Stimulated activated CD8-positive, alpha-beta memory T cell treated with anti-CD3 and anti-CD28 coated beads, Interleukin-15, amount 100 ng/mL, for 48 hours (primary cell): ENCODE measurements at places on chromosomes 16 and 17.

DNA sequence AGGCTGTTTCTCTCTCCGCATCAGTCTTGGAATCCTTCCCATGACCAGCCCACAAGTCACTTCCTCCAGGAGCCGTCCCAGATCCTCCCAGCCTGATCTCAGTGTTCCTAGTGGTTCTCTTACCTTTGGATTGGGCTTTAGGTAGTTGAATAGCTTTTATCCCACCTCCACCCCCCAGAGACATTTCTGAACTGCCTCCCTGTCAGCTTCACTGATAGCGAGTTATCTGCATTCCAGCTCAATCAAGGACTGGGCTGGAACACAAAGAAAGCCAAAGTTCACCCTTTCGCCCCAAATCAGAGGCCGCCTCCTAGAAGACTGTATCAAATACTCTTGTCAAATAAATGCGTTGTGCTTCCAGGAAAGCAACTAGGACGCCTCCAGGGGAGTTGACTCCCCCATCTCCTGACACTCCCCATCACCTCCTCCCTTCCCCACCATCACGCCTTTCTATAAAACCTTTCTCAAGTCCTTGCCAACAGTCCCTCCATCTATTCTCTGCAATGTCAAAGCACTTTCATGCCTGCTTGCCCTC is 72.7 kb downstream of the TMEM132E start:
- DNase-seq: no peak

DNA sequence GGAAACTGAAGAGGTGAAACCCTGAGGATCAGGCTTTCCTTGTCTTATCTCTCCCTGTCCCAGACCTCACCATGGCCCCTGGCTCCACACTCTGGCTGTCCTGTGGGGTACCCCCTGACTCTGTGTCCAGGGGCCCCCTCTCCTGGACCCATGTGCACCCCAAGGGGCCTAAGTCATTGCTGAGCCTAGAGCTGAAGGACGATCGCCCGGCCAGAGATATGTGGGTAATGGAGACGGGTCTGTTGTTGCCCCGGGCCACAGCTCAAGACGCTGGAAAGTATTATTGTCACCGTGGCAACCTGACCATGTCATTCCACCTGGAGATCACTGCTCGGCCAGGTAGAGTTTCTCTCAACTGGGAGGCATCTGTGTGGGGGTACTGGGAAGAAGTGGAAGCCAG is 1.4 kb downstream of the CD19 start:
- DNase-seq: no peak

DNA sequence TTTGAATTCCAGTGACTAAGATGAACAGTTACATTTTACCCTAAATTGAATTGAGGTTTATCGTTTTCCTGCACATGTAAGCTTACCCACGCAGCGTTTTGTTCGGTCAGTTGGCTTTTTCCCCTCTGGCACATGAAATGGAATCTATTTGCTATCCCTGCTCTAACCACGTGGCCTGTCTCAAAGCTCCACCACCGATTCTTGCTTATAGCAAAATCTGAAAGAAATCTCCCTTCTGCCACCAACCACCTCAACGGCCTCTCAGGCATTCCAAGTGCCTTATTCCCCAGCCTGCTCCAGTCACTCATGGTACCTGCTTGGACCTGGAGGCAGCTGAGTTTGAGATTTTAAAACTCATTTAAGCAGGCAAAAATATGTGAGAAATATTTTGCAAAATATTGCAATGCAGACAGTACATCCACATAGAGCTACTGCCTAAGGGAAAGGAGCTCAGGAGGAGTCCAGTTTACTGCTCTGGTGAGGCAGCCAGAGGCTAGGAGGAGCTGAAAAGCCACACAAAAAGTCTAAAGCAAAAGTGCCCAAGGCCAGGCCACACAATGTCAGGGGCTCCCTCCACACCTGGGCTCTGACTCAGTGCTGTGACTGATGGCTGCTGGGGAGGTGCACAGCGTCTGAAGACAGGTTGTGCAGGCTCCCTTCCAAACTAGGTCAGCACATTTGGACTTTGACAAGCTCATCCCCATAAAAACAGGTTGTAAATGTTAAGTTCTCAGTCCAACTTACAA is 26.4 kb downstream of the ARHGAP17 start:
- peak; percentile 15 for DNase-seq

DNA sequence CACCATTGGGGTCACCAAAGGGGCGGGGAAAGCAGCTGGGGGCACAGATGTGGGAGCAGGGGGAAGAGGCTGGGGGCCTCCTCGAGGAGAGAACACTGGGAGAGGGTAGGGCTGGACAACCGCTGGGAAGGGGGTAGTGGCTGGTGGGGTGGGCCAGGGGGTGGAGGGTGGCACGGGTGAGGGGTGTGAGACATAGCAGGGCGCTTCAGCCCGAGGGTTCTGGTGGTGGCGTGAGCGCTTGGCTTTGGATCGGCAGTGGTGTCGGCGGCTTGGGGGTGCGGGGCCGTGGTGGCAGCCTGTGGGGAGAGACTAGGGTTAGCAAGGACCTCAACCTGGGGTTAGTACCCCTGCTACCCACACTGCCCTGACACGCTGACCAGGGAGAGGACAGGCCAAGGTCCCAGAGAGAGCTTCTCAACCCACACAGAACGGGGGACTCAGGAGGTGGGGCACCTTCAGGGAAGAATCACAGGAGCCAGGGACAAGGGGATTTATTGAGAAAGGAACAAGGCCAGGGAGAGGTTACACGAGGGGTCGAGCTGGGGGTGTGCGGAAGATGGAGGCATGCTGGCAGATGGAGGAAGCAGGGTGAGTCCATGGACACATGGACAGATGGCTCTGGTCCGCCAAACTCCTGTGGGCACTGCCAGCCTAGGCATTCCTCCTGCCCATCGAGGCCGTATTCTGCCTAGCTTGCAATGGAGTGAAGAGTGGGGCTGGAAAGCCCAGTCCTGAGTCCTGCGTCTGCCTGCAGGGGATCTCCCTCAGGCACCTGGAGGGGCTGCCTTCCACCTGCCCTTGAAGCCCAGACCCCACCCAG is 8.4 kb downstream of the PER1 start:
- no peak for DNase-seq

DNA sequence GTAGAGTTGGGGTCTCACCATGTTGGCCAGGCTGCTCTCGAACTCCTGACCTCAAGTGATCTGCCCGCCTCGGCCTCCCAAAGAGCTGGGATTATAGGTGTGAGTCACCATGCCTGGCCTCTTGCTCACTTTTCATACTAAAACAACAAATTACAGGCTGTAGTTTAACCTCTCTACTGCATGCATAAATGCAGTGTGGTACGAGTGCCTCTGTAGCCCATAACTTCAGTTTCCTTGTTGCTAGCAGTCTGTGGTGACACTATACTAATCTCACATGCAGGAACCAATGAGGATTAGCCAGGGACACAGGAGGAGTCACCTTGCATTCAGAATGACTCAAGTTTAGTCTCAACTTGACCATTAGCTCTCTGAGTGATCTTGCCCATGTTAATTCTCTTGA is 20.1 kb downstream of the HMOX2 start:
- DNase-seq: no peak

- no peak for DNase-seq
Observed at GRCh38 chr17:63647936-63648335, 25.7 kb downstream of the MAP3K3 start.

DNA sequence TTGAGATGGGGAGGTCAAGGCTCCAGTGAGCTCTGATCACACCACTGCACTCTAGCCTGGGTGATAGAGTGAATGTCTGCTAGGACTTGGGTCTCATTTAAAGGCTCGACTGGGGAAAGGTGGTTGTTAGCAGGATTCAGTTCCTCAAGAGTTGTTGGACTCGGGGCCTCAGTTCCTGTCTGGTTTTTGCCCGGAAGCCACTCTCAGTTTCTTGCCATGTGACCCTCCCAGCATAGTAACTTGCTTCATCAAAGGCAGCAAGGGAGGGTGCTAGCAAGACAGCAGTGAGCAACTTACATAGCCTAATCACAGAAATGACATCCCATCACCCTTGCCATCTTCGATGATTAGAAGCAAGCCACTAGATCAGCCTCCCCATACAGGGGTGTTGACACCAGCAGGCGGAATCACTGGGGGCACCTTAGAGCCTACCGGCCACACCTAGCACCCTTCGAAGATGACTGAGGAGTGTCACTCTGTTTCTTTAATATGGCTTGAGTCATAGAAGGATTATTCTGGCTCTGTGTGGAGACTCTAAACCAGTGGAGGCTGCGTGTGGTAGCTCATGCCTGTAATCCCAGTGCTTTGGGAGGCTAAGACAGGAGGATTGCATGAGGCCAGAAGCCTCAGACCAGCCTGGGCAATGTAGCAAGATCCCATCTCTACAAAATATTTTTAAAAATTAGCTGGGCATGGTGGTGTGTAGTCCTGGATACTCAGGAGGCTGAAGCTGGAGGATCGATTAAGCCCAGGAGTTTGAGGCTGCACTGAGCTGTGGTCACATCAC is 13.2 kb upstream of the SCNN1B start:
- DNase-seq: no peak
